ENCODE measurements at places on chromosomes 1 and 21.

DNA sequence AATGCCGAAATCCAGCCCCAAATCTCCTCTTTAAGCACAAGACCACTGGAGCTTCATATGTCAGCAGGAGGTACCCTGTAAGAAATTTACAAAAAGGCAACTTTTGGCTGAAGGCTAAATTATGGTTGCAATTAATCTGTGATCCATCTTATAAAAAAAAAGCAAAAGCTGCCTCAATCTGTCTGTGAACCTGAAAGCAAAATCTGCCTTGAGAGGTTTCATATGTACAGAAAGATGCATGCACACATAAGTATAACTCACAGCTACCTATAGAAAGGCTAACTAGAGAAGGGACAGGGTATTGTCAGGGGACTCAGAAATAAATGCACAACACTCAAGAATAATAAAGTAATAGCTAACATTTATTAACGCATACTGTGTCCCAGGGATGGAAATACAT lies 964.2 kb upstream of the ADGRL2 start:
- no peak for DNase-seq

DNA sequence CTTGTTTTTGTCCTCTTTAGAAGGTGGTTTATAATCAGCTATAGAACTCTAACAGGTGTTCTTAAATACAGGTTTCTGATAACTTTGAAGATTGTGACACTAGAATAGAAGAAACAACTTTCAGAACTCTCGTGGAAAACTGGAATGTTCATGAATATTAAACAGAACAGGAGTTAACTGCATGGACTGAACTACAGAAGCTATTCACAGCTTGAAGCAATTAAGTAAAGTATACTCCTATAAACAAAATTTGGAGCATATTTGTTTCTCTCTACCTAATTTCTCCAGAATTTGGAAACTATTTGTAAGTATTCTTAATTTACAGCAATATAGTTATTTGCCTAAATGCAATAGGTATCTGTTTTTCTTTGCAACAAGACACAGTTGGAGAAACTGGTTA lies 824.8 kb downstream of the ADGRL2 start:
- DNase-seq, result no peak

DNA sequence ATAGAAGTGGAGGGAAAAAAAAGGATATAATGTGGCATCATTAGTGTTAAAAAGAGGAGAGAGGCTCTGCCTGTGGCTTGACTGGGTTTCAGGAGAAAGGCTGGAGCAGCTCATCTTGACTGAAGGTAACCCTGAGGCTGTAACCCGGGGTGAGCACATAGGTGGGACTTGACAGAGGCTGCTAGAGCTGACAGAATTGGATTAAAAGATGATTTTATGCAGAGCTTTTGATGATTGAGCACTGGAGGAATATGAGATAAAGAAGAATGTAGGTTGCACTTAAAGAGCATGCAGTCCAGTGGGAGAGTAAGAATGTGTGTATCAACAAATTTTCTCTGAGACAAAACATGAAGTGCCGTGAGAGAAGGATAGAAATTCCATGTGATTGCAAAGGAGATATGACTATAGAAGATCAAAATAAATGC lies 17.3 kb downstream of the LAMC1 start:
- no peak for DNase-seq

DNA sequence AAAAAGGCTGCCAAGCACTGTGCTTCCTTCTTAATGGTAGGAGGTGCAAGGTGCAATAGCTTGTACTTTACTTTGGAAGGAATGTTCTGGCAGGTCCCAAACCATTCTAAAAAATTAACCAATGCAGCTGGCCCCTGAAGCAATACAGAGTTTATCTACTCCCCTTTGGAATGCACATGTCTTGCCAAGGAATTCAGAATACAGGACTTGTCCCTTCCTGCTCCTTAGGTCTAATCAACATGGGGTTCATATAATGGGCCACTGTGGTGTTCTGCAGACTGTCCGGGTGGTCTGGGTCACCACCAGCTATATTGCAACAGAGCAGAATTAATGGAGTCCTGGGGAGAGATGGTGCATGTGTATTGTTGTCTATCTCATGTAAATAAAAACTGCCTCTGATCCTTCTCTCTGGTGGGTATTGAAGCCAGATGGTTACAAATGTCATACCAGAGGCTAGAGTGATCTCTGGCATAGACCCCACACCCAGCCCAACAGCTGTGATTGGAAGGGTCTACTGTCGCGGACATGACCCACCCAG lies 112.8 kb downstream of the RIPK4 start:
- no peak for DNase-seq

DNA sequence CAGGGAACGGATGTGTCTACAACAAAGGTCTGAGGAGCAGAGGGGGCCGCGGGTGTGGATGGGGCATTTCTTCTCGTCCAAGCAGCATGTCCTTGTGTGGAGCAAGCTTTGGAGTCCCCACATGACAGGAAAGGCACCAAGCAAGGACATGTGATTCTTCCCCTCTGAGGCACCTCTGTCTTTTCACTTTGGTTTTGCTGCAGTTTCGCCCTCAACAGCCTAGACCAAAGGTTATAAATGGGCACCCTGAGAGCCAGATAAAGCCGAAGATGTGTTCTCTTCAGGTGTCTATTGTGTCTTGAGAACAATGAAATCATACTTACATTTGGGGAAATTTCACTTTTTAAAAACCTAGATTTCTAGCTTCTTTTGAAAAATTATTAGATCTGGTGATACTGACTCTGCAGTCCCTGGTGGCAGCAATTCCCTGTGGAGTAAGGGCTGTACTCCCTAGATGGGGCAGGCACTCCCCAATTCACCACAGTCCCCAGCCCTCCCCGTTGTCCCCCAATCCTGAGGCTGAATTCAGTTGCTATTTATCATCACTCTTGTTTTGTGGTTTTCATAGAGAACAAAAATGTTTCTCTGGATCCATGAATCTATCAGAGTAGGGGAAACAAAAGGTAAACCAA lies 28.8 kb upstream of the IKBKE start:
- DNase-seq, result no peak

- DNase-seq, result no peak
Measured at GRCh38 chr1:204081791-204082513, 9.0 kb downstream of the SOX13 start.

DNA sequence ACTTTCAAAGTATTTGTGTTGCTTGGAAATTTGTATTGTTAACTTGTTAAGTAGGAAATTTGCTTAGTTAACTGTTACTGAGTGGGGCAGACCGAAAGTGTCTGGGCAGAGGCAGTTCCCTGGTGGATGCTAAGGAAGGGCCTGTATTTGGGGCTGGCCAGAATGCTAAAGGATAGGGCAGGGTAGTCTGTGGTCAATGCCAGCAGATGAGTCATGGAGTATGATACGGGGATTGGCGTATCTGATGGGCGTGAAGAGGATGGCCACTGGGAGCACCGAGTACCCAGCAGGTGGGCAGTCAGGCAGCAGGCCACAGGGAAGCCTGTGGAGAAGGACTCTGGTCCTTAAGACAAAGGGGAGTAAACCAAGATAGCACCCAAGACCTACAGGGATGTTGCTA lies 46.6 kb upstream of the SCAF4 start:
- no peak for DNase-seq

GRCh38 chr1:10950316-10951172 lies 61.9 kb upstream of the TARDBP start:
- peak; percentile 13 for DNase-seq

- DNase-seq, result no peak
Measured at GRCh38 chr1:209883341-209883971, 54.6 kb upstream of the SYT14 start.

DNA sequence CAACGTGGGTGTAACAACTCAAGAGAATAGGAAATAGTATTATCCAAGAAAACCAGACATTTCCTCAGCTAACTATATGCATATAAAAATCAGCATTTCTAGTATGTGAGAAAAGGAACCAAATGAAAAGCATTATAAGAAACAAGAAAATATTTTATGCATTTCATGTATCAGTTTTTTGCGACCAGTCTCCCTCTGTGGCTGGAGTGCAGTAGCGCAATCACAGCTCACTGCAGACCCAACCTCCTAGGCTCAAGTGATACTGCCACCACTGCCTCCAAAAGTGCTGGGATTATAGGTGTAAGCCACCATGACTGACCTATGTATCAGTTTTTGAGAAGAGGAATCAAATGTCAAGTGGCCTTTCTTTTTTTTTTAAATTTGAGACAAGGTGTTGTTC lies 31.0 kb downstream of the SLC16A1 start:
- no peak for DNase-seq

- no peak for DNase-seq
Measured at GRCh38 chr21:19321688-19322087, 918.1 kb upstream of the TMPRSS15 start.

- DNase-seq, result no peak
Measured at GRCh38 chr1:151964510-151964909, 29.1 kb downstream of the S100A10 start.

- DNase-seq, result no peak
Measured at GRCh38 chr1:204075139-204075521, 2.2 kb downstream of the SOX13 start.

DNA sequence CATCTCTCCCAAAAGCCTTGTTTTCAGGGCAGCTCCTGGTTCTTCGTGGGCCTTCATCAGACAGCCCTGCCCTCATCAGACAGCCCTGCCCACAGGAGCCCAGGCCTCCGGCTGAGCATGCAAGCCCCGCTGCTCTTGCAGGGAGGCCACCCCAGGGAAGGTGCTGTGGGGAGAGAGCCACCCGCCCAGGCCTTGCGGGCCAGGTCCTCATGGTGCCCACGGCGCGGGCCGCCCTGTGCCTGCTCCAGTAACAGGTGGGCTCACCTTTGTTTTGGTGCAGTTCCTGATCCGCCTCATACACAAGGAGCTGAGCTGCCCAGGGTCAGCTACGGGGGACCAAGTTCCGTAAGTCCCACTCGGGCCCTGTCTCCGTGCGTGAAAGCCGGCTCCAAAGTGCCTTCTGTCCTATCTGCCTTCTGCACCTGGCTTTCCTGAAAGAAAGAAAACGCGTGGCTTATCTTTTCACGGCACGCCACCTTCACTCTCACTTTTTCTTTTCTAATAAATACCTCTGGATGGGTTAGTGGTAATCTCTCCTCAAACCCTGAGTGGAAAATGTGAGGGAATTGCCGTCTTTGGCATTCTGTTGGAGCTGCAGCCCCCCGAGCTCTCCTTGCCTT lies 65.9 kb downstream of the SLC37A1 start:
- DNase-seq, result no peak

GRCh38 chr1:156225677-156226014 lies 12.8 kb downstream of the PMF1 start:
- DNase-seq, result no peak

DNA sequence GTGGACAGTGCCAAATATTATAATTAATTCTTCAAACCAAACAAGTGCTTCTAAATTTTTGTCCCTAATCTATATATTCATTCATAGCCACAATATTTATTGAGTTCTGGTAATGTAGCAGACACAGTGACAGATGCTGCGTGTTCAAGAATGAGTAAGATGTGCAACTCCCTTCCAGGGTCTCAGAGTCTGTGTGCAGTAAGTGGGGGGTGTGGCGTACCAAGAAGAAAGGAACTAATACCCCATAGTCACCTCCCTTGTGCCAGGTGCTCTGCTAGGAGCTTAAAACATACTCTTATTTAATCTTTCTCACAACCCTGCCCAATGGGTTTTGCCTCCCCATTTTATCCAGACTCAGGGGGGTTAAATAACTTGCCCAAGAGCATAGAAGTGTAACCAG lies 358.7 kb downstream of the BARHL2 start:
- DNase-seq, result no peak

DNA sequence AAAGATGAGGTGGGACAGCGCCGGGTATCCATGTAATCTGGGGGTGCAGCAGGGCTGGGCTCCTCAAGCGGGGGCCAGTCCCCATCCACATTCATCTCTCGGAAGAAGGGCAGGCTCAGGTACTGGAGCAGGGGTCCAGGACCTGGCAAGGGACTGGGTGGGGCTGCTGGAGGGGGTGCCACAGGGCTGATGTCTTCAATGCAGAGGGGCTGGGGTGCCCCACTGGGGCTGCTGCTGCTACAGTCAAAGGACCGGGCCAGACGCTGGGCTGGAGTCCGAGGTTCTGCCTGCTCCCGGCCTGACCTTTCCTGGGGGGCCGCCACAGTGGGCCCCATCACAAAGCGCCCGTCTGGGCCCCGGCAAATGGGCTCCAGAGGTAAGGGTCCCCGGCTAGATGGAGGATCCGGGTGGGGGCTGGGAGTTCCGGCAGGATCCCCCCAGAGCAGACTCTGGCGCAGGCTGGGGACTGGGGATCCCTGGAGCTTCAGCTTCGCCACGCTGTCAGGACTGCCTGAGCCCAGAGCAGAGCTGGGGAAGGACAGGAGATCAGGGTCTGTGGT lies 3.3 kb upstream of the TAGLN2 start:
- DNase-seq, result no peak

- DNase-seq, result no peak
Measured at GRCh38 chr1:189659731-189660130, 817.9 kb downstream of the BRINP3 start.

DNA sequence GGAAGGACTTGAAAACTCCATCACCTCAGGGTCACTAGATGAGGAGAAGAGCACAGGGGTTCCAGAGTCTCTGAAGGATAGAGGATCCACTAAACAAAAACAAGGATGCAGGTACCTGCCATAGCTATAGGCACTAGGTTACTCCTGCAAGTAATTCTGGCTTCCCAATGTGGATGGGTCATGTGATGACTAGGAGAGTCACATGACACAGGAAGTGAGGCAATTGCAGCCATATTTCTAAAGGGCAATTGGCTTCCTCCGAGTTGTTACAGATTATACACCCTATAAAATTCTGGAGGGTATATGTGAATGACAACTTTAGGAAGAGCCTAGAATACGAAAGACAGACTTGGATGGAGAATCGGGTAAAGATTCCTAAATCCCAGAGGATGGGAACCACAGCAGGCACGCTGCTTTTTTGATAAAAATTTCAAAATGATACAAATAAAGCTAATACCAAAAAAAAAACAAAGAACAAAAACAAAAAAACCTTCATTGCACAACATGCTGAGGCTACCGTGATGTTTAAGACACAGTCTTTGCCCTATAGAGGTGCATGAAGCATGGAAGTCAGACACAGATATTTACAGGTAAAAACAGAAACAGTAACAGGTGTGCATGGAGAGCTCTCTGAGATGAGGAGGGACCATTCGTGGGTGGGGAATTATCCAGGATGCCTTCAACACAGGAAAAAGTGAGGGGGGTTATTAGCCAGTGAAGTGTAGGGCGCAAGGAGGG lies 10.5 kb downstream of the MTX1 start:
- DNase-seq, result no peak

DNA sequence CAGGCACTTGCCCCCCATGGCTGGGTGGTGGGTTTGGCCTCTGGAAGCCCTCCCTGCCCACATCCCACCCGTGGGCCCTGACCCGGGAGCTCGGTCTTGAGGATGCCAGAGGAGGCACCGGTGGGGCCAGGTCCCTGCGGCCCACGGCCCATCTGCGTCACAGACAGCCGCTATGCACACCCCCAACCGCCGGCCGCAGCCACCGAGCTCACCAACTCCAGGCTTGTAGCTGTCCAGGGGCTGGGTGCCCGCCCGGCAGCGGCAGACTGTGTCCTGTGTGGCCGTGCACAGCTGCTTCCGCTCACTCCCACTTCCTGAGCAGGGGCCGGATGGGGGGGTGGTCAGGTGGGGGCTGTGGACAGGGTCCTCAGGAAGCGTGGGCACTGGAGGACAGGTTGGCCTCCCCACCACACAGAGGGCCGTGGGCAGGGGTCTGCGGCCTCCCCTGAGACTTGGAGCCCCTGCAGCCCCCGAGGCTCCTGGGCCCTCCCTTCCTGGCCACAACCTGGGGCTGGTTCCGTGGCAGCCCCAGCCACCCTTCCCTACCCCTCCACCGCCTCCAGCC lies 1.1 kb downstream of the TNFRSF4 start:
- DNase-seq, result no peak

All from GM12892 (cell line).